ENCODE measurements at places on chromosomes 3 and 15. TPM values are rescaled to one million over a fixed set of nuclear protein-coding genes. Genes with fewer than 3 reads are reported as not detected.

CYP1A1 gene
- 0.31 TPM for total RNA-seq

MED12L gene
- total RNA-seq: 15.5 TPM

CLSTN2 gene
- 0.59 TPM for total RNA-seq

DNA sequence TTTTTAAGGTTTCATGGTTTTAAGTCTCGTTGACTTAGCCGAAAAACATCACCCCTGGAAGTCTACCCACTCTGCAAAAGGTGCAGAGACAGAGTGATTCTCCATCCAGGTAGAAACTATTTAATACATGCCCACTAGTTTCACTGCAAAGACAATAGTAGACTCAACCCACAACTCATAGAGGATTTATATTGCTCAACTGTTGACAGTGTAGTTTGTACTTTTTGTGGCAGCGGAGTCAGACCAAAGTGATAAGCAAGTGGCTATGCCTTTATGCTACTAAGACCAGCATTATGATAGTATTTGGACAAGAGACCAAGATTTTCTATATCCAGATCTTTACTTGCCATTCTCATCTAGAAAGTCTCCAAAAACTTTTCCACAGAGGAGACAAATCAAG is 98.8 kb upstream of the ZBTB20 start:
- DNase-seq: no peak

- no peak for DNase-seq
Measured at GRCh38 chr3:160622263-160623045, 54.5 kb upstream of the ARL14 start.

GRCh38 chr15:53807501-53807900 is 48.0 kb upstream of the WDR72 start:
- no peak for DNase-seq

- no peak for DNase-seq
Measured at GRCh38 chr3:123137001-123137400, 64.7 kb upstream of the SEC22A start.

- no peak for DNase-seq
Measured at GRCh38 chr3:129016356-129016719, 15.2 kb downstream of the EFCC1 start.

- DNase-seq: no peak
Measured at GRCh38 chr3:38978729-38979128, 73.0 kb downstream of the SCN11A start.
